ENCODE measurements at places on chromosomes 16 and 17. TPM values are rescaled to one million over a fixed set of nuclear protein-coding genes. Genes with fewer than 3 reads are reported as not detected.

Gene ADAT1
- 57.1 TPM for total RNA-seq

Gene ABCA8
- 202 TPM for total RNA-seq

Gene HNF1B
- total RNA-seq = not detected

Gene ITGAX
- 0.26 TPM for total RNA-seq

Gene TEKT1
- total RNA-seq = not detected

Gene TMEM106A
- total RNA-seq = 3.0 TPM

Gene ABCC11
- 0.26 TPM for total RNA-seq

Gene ACSM5
- 0.26 TPM for total RNA-seq

Gene SLFN12
- 38.8 TPM for total RNA-seq

Gene ATP1B2
- under 0.01 TPM for total RNA-seq

Gene TBC1D28
- total RNA-seq = not detected

Gene SMIM22
- total RNA-seq = not detected

Gene XAF1
- total RNA-seq = 31.7 TPM

Gene ASPA
- 0.13 TPM for total RNA-seq

Gene FN3K
- total RNA-seq = 11.5 TPM

Gene GUCY2D
- not detected for total RNA-seq

Gene HLF
- 3.7 TPM for total RNA-seq

Gene KRTAP4-6
- total RNA-seq = not detected

Gene GLP2R
- total RNA-seq = not detected

Gene FBXW10
- total RNA-seq = under 0.01 TPM

Gene MT1A
- total RNA-seq = 0.44 TPM

Gene BICDL2
- 0.13 TPM for total RNA-seq

Gene SDR42E2
- total RNA-seq = not detected

Gene MT4
- not detected for total RNA-seq

Gene SERPINF2
- total RNA-seq = not detected

Gene CCL8
- not detected for total RNA-seq

Gene TAF15
- 62.5 TPM for total RNA-seq

Gene DNAH3
- total RNA-seq = not detected

Gene RGS9
- total RNA-seq = 0.79 TPM

Gene MEOX1
- not detected for total RNA-seq

Gene CCDC40
- 2.9 TPM for total RNA-seq

Gene C17orf113
- total RNA-seq = 0.26 TPM

Gene MKS1
- 12.1 TPM for total RNA-seq

Gene CHTF18
- total RNA-seq = 6.7 TPM

Gene PIK3R5
- total RNA-seq = 0.26 TPM

Gene C1QTNF1
- total RNA-seq = 208 TPM

Gene SLC5A11
- not detected for total RNA-seq

Gene TCAP
- 0.37 TPM for total RNA-seq

Gene TBC1D26
- not detected for total RNA-seq

Gene ELMO3
- 0.66 TPM for total RNA-seq

Gene RBFOX1
- not detected for total RNA-seq

Gene CDT1
- 5.0 TPM for total RNA-seq
